NCI-H774 (cell line): ENCODE measurements at places on chromosomes 4 and X.

DNA sequence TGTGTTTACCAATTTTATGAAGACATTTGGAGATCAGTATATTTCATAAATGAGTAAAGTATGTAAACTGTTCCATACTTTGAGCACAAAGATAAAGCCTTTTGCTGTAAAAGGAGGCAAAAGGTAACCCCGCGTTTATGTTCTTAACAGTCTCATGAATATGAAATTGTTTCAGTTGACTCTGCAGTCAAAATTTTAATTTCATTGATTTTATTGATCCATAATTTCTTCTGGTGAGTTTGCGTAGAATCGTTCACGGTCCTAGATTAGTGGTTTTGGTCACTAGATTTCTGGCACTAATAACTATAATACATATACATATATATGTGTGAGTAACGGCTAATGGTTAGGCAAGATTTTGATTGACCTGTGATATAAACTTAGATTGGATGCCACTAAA, 1.9 kb downstream of the FMR1 start:
- DNase-seq, result no peak

- no peak for DNase-seq
These were observed 995.1 kb downstream of the PCDH7 start for GRCh38 chr4:31715302-31715701.

DNA sequence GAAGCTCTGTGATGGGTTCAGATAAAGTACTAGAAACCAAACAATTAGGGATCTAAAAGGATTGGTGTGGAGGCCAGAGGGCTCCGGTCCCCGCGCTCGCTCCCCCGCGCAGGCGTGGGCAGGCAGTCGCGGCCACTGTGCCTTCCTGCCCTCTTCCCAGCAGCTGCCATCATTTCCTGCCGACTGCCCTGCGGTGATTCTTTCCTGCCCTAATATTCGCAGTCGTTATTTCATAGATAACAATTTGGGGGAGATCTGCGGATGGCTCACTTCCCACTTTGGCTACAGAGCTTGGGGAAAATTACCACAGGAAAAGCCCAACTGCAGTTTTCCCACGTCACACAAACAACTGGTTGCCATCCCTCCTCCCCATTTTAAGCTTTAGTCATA, 2.2 kb downstream of the GRIA2 start:
- no peak for DNase-seq

GRCh38 chr4:34935739-34936138, 1308.6 kb downstream of the ARAP2 start:
- no peak for DNase-seq

DNA sequence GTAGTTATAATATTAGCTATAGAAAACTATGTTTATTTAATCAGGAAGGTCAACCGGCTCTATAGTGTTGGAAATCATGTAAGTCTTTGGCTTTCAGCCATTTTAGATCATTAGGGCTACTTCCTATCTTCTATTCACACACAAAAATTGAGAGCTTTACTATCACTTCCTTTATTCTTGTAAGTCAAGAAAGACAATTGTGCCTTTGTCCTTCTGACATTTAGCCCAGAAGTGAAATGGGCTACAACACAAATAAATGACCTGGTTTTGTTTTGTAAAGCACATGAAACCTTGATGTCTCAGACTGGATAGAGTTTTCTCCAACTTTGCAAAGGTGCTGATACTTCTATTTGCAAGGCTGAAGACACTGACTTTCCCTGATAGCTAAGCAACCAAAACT, 122.4 kb upstream of the ACSL4 start:
- DNase-seq, result no peak

DNA sequence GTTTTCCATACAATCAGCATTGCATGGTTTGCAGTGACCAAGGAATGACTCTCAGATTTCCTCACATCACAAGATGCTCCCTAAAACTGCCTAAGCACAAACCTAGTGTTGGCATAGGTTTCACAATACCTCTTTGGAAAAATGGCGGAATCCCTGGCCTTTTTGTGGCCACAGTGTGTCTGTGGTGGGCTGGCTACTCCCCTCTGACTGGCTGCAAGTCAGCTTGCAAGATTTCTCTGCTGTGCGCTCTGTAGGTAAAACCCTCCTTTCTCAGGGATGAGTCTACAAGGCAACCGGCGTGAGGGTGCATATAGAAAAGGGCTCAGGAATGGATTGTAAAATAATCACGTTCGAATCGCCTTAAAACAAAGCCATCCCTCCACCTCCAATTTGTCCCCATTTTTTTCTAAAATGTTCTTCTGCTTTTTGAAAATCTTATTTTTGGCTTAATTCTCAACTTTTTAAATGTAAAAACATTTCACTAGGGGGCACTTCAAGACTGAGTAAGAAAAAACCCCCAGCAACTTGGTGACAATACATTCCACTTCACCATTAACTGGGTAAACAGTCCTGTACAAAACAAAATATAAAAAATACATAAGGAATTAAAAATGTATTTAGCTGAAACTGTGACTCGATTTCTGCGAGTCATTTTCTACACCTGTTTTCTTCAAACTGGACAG, 235.6 kb downstream of the STIM2 start:
- no peak for DNase-seq

DNA sequence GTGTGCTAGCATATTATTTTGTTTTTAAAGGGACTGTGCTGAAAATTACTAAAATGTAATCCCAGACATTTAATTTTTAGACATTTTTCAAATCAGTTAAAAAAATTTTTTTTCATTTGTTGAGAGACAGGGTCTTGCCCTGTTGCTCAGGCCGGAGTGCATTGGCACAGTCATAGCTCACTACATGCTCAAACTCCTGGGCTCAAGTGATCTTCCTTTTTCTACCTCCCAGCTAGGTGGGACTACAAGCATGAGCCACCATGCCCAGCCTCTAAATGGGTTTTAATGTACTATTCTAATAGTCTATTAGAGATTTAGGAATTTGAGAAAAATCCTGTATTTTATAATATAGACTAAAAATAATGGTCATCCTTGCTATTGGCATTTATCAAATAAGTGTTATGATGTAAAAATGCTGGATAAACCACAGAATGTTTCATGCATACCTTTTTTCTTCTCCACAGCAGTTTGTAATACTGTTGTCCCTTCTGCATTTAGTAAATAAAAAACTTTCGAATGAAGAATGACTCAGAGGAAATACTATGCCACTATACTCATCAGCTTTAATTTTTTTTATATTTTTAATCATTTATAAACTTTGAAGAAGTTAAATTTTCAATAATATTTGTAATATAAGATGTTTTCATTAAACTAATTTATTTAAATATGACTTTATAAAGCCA, 29.9 kb downstream of the CPEB2 start:
- DNase-seq, result no peak

- DNase-seq, result no peak
These were observed 26.7 kb downstream of the C4orf54 start for GRCh38 chr4:99630857-99631360.

- no peak for DNase-seq
These were observed 84.2 kb upstream of the HS3ST1 start for GRCh38 chr4:11512871-11513270.

DNA sequence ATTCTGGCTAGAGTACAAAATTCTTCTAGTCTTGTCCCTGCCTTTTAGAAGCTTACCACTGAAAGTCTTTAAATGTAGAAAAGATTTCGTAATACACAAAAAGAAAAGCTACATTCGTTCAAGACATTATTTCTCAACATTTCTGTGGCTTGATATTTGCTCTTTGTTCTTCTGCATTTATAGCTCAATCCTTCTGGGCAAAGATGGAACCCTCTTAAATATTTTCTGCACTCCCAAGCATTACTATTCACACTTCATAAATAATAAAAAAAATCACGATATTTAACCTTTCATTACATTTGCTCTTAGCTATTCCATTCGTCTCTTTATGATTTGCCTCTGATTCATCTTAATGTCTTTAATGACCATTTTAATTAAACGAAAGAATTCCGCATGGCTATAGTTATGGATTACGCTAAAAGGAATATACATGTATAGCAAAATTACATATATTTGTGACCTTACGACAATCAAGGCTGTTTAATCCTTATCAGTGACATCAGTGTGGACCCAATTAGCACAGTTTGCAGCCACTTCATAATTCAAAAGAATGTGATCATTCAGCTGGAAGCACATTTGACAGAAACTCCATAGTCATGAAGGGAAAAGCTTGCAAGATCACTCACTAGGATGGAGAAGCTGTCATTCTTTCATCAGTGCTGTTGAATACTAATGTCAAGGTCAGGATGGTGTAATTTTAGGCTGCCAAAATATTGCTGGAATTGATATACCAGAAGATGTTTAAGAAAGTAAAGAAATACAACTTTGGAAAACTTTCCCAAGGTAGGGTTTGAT, 1075.0 kb upstream of the TENM3 start:
- no peak for DNase-seq

DNA sequence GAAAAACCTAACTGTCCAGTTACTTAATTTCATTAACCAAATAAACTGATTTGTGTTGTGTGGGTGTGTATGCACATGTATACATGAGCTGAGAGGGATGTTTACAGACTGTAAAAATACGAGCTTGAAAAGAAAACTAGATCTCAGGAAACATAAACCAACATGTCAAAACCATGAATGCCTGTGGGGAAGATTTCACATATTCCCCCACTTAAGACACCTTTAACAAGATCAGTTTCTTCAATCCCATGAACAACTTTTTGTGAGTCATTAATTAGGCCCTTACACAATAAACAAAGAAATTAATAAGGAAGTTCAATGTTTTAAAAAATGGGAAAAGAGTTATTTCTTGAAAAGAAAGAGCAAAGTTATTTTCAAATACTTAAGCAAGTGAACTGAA, 170.8 kb downstream of the ZNF674 start:
- no peak for DNase-seq

DNA sequence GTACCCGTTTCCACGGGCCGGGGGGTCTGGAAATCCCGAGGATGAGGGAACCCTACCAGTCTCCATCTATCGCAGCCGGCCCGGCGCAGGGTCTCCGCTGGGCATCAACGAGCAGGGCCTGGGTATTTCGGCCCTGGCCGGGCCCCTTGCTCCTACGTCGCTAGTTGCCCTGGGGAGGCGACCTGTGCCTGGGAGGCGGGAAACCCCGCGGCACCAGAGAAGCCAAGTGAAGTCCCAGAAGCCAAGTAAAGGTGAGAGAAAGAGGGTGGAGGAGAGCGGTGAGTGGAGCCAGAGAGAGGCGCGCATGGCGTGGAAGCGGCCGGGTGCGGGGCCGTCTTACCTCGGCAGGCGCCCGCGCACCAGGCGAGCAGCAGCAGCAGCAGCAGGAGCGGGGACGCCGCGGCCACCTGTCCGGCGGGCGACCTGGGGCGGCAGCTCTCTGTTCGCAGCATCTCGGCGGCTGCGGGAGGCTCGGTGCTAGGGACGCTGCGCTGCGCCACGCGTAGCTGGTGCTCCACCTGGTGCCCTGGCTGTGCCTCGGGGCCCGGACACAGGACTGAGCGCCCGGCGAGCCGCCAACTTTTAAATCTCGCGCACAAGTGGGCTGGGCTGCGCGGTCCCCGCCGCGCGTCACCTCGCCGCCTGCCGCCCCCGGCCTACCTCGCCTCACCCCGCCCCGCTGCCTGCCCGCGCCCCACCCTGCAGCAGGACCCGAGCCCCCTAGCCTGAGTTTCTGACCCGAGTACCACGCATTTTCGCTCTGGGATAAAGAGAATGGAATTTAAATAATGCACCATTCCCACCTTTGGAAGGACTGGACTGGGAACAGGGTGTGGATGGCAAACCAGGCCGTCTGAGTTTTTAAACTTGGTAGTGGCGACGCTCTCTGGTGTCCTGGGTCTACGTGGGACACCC, at the start of gene NMU:
TSS of gene NMU (minus strand) at position 558 of the 915 bp plus-strand sequence. CDS start at position 452, 106 bp downstream.
- DNase-seq, result peak; percentile 50

DNA sequence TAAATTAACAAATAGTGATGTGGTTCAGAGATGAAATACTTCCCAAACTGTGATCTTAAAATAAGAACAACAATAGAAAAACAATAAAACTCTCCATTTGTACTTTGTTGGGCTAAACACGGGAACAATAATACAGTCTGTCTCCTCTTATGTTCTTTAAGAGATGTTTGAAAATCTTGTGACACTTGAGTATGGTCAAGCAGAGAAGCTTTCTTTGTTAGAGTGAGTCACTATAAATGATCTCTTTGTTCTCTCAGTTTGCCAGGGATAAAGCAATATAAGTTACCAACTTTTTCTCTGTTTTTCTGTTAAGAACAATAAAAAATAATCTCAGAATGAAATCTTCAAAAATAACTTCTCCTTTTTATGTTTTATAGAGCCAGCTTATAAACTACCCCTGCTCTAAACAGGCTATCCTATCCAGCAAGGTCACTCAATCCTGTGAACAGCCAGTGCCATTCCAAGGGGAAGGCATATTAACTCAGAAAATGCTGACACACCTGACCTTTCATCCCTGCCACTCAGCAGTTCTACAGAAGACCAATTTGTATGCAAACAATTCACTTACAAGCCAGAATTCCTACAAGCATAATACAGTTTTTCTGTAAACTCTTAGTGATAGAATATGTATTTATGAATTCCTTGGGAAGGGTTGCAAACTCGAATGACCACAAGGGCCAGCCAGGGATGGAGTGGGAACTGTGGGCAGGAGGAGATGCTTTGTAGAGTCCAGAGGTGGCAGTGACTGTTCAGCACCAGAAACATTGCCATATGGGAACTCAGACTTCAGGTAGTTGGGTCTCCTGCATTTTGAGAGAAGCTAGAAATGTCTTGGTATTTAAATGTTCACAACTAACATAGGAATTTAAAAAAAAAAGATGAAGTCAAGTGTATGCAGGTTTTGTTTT, 52.2 kb downstream of the AFM start:
- DNase-seq, result no peak

- no peak for DNase-seq
These were observed 710.7 kb upstream of the SLIT2 start for GRCh38 chr4:19540859-19541540.

GRCh38 chr4:145034727-145035211, 63.2 kb downstream of the ANAPC10 start:
- no peak for DNase-seq

- DNase-seq, result no peak
These were observed 993.1 kb downstream of the RPA4 start for GRCh38 chrX:97876697-97877407.

GRCh38 chr4:17662694-17663093, 48.3 kb downstream of the MED28 start:
- no peak for DNase-seq

GRCh38 chrX:78747489-78747888, at the start of gene LPAR4:
TSS of gene LPAR4 (plus strand) at chrX:78747720. CDS start at chrX:78754870, 7,150 bp downstream.
- DNase-seq, result no peak

DNA sequence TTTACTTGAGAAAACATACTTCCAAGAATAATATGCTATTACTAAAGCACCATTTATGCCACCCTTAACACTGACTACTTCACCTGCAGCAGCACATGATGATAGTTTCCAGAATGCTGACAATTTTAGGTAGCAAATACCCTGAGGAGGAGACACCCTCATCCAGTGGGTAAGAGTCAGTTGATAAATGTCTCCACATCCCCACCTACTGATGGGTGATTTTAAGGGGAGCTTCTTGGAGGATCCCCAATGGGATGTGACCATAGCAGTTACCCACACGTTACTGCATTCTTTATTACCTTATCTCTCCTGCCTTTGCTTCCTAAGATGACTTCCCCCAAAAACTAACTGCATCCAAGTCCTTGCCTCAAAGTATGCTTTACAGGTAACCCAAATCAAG, 131.2 kb upstream of the SMARCAD1 start:
- DNase-seq, result no peak

- DNase-seq, result no peak
These were observed 35.0 kb upstream of the CLCN4 start for GRCh38 chrX:10121787-10122186.
